ENCODE measurements at places on chromosomes 2 and 18.
A peak's percentile ranks its signal among the peaks of the same experiment; 100 is the strongest.

GRCh38 chr2:204628926-204629712 lies 83.8 kb downstream of the PARD3B start:
- DNase-seq, result no peak

GRCh38 chr2:26986576-26986975 lies 16.1 kb downstream of the MAPRE3 start:
- no peak for DNase-seq

- DNase-seq, result no peak
Measured at GRCh38 chr2:199738727-199739412, 112.1 kb downstream of the FTCDNL1 start.

DNA sequence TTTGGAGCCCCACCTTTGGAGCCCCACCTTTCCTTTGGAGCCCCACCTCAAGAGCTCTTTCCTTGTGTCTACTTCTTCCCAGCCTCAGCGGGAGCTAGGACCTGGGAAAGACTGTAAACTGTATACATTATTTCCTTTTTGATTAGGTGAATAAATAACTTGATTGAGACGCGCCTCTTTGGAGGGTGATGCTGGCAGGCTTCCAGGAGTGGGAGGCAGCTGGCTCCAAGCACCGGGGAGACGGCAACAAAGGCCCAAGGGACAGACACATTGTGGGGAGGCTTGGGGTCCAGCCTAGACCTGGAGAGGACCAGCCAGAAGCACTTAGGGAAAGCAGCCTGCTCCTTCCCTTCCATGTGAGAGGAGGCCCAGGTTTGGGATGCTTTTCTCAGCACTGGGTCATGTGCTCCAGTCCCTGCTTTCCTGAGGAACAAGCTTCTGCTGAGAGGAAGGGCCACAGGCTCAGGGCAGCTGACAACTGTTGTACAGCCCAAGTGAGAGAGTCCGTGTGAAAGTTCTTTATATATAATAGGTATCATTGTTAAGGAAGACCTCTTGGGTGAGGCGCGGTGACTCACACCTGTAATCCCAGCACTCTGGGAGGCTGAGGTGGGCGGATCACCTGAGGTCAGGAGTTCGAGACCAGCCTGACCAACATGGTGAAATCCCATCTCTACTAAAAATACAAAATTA lies 297.2 kb upstream of the SLC14A2 start:
- DNase-seq, result no peak

GRCh38 chr18:24582771-24583170 lies 122.3 kb downstream of the HRH4 start:
- no peak for DNase-seq

GRCh38 chr2:219314804-219315468 lies 5.7 kb upstream of the PTPRN start:
- no peak for DNase-seq

- DNase-seq, result no peak
Measured at GRCh38 chr2:138779406-138779780, 797 bp downstream of the NXPH2 start.

DNA sequence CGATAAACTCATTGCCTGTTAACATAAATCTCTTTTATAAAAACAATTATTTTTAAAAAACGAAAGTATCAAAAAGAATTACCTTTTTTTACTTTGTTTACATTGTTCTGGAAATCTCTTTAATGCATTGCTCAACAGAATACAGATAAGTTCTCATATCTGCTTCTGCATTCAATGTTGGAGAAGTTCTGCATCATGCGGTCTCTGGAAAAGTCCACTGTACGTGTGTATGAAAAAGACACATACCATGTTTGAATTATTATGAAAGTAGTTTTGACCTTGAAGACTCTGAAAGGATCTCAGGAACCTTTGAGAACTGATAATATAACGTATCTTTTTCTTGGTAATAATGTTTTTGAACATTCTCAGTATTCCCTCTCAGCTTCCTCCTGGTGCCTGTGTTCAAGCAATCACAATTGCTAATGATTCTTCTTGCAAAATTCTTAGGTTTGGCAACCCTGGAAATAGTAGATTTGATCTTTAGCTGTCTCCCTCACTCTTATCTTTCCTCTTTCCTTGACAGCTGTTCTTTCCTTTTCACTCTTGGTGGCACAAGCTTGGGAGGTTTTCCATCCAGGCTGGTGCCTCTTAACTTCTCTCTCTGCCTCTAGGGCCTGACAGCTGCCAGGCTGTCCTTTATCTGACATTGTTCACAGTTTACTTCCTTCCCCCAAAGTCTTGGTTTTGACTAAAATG lies 12.4 kb upstream of the IL1R1 start:
- no peak for DNase-seq

DNA sequence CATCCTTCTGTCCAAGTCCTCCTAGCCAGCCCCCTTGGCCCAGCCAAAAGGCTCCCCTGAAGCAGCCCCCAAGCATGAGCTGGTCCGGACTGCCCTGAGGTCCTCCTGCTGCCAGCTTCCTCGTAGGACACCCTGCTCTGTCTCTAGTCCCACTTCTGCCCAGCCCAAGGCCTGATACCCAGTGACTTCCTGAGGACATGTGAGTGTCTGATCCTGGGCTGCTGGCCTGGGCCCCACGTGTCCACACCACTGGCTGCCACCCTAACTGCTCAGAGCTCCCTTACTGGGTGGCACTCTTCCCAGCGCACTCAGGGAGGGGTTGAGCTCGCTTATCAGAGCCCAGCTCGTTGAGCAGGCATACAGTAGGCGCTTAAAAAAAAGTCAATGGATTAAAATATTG lies 34.4 kb upstream of the PDIA6 start:
- DNase-seq, result no peak

DNA sequence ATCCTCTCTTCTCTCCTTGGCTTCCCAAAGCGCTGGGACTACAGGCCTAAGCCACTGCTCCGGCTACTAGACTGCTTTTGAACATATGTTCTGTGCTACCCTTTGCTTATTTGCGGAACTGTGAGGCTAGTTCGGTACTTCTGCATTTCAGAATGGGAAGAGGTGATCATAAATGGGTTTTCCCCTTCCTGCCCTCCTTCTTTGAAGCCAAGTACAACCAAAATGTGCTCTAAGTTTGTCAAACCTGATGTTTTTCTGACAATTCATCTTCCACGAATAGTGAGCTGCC lies 1.7 kb upstream of the ESCO1 start:
- DNase-seq, result peak; percentile 18

DNA sequence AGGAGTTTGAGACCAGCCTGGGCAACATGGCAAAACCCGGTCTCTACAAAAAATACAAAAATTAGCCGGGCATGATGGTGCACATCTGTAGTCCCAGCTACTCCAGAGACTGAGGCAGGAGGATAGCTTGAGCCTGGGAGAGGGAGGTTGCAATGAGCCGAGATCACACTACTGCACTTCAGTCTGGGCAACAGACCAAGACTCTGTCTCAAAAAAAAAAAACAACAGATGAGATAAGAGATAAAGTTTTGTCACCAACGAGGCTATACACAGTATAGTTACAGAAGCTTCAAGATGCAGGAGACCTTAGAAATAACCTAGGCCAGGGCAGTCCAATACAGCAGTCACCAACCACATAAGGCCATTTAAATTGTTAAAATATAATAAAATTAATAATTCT lies 9.4 kb downstream of the FAM124B start:
- no peak for DNase-seq

DNA sequence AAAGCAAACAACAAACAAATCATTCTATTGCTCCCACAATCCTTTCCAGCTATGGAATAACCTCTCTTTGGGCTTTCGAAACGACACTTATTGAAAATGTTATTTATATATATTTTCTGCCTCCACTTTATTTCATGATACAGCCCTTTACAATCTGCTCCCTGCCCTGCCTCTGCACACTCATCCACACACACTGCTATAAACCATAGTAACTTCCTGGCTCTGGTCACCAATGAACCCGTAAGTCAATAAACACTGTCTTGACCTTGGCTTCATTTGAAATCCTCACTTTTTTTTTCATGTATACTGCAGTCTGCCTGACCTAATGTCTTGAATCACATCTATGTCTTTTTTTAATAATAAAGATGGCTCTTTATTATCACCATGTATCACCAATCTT lies 161.5 kb downstream of the SLC39A10 start:
- no peak for DNase-seq

DNA sequence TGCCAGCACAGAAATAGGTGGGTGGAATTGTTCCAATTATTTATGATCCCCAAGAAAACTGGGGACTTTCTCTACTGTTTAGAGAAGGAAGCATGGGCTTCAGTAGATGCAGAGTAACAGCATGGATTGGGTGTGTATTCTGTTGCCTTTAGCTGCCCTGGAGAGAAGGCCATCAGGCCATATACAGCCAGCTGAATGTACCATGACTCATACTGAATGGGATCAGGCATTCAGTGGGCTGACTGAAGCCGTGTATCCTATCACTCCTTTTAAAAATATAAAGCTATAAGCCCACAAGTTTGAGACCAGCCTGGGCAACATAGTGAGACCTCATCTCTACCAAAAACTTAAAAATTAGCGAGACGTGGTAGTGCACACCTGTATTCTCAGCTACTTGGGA lies 16.7 kb upstream of the PLEKHM3 start:
- DNase-seq, result no peak

GRCh38 chr18:35803551-35803950 lies 168.9 kb upstream of the RMP24 start:
- no peak for DNase-seq

DNA sequence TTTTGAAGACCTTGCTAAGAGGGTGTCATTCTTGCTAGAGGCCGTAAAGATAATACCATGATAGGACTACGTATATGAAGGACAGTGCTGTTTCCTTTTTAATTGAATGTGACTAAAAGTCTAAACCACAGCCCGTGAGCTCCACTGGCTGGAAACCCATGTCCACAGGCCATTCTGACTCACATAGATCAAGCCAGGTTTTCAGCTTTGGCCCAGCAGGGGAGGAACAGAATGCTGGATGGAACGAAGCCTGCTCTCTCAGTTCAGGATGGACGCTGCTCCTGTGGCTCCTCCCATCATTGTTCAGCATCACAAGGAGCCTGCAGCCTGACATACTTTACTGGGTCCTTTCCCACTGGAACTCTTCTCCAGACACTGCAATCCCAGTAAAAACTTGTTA lies 47.6 kb downstream of the ALPK2 start:
- DNase-seq, result no peak

GRCh38 chr2:35783723-35784122 lies 571.9 kb upstream of the CRIM1 start:
- no peak for DNase-seq

DNA sequence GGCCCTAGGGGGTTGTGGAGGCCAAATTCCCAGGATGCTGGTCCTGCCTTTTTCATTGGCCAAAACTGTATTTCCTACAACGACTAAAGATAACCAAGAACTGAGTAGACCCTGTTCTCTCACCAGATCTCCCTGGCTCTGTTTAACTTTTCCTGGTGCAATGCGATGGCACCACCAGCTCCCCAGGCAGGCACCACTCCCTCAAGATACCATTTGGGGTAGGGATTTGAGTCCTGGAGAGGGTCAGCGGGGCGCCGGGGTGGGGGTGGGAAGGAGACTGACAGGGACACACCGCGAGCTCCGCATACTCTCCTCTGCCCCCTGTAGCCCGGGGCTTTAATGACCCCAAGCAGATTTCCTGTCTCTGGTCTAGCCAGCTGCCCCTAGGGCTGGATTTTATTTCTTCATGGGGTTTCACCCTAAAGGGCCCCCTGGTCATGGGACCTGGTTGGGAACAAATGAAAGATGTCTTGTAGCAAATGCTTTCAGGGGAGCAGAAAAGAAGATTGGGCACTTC lies 7.3 kb downstream of the SIX2 start:
- DNase-seq, result no peak

- DNase-seq, result no peak
Measured at GRCh38 chr2:236896688-236897087, 189.0 kb upstream of the COPS8 start.

GRCh38 chr18:11994336-11994702 lies 13.0 kb downstream of the IMPA2 start:
- DNase-seq, result no peak

DNA sequence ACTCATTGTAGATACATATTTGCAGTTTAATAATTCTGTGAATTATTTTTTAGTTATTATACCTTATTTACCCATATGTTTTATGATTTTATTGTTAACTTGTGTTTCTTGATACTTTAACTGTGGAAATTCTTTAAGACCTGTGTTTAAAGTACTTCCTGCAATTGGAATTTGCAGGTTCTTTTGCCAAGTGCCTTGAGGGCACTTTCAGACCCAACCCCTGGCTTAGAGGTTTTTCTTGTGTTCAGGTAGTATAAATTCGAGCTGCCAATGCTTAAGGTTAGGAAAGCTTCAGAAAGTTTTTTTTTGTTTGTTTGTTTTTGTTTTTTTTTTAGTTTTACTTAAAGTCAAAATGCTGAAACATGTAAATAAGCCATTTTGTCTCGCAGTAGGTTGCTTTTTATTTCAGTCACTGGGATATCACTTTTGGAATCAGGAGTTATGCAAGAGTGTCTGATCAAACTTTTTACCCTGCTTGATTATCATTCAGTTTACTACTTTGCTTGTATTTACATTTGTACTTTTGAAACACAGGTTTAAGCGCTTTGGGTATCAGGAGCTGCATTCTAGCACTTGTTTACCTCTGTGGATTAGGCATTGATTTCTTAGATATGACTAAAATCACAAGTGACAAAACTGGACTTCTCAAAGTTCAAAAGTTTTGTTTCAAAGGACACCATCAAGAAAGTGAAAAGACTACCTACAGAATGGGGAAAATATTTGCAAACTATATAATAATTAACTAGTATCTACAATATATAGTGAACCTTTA lies 31.8 kb downstream of the TDRD15 start:
- no peak for DNase-seq

- no peak for DNase-seq
Measured at GRCh38 chr18:48023334-48024008, 93.0 kb upstream of the SMAD2 start.

- DNase-seq, result peak; percentile 23
Measured at GRCh38 chr2:175207741-175208438, 26.4 kb upstream of the ATP5MC3 start.

GRCh38 chr18:57771626-57772025 lies 31.5 kb downstream of the ATP8B1 start:
- DNase-seq, result no peak

DNA sequence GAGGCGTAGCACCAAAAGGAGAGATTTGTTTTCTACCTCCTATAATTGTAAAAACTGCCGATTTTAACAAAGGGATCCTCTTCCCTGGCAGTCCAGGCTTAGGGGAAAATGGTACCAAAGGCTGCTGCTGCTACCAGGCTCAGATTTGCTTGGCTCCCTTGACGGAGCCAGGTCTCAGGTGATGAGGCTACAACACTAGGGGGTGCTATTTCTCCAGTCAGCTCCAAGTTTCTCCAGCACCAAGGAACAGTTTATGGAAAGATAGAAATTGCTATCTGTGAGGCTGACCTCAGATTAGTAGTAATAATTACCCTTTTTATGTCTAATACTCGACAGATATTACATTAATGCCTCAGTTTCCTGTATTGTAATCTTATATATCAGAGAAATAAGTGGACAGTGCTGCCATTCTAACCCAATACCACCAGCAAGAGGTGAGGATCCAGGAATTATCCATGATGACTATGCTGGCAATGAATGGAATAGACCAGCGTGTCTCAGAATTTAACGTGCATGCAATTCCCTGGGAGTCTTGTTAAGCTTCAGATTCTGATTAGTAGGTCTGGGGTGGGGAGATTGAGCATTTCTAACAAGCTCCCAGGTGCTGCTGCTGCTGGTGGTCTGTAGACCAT lies 111.3 kb downstream of the ESCO1 start:
- DNase-seq, result peak; percentile 32

Measured in CD4-positive, alpha-beta T cell treated with Interleukin-12 subunit alpha and Interleukin-12 subunit beta, for 1 hour (primary cell).